ENCODE measurements at places on chromosomes 1 and 21. TPM values are rescaled to one million over a fixed set of nuclear protein-coding genes. Genes with fewer than 3 reads are reported as not detected.

Gene VHLL
- total RNA-seq: not detected

Gene LRRC38
- total RNA-seq: not detected

Gene TIE1
- 0.79 TPM for total RNA-seq

Gene FCAMR
- under 0.01 TPM for total RNA-seq

Gene ZNF670
- 1.1 TPM for total RNA-seq

Gene SPTA1
- total RNA-seq: 0.52 TPM

Gene CD101
- total RNA-seq: 0.60 TPM

Gene MROH9
- not detected for total RNA-seq

Gene CHIA
- total RNA-seq: not detected

Gene PPIAL4G
- total RNA-seq: not detected

Gene AMY1A
- not detected for total RNA-seq

Gene PCBP3
- total RNA-seq: 1.1 TPM

Gene GFI1
- total RNA-seq: not detected

Gene RNU1-4
- 2,114 TPM for total RNA-seq

Gene ATP6V1G3
- total RNA-seq: not detected

Gene CLEC20A
- not detected for total RNA-seq

Data from bronchial smooth muscle cell (primary cell).